HFFc6 (cell line): ENCODE measurements at places on chromosomes 3 and 15.

DNA sequence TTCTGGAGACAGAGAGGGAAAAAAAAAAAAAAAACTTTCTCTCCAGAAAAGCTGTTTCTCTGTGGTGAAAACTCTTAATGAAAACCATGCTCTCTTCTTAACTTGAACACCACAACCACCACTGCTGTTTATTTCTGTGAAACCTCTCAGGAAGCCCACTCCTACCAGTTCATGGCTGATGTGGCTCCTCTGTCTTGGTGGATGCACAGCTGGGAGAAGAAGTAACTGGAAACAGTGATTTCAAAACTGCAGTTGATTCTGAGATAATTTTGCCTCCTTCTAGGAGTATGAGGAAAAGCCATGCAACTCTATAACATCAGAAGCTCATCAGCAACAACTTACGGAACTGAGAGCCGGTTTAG is 40.2 kb upstream of the PYGO1 start:
- DNase-seq: no peak

GRCh38 chr15:80120636-80121035 is 32.2 kb upstream of the FAH start:
- no peak for DNase-seq

DNA sequence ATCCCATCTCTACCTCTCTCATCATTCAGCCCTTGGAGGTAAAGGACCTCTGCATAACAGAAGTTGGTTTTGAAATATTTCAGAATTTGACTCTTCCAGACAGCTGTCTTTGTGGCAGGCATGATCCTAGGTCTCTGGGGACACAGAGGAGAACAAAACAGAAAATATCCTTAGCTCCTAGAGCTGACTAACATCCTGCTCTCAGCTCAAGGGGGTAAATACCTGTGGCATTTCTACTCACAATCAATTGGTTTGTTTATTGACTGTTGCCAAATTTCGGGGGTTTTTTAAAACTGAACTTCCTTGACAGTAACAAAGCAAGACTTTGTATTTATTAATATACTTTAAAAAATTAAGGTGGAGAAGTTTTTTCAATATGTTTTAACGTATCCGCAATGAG is 78.8 kb downstream of the EOMES start:
- no peak for DNase-seq

DNA sequence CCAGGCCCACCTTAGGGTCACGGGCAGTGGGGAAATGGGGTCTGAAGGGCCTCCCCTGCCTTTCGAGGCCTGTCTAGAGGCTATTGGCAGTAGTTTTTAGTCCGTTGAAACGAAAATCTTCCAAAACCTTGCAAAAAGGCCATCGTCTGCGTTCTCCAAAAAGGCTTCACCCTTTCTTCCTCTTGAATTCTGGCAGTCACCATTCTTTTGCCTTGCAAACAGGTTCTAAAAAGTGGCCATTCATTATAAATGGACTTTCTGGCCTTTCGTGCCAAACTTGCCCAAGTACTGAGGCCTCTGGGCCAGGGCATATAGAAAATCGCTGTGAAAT is 367 bp upstream of the TARS3 start:
- no peak for DNase-seq

DNA sequence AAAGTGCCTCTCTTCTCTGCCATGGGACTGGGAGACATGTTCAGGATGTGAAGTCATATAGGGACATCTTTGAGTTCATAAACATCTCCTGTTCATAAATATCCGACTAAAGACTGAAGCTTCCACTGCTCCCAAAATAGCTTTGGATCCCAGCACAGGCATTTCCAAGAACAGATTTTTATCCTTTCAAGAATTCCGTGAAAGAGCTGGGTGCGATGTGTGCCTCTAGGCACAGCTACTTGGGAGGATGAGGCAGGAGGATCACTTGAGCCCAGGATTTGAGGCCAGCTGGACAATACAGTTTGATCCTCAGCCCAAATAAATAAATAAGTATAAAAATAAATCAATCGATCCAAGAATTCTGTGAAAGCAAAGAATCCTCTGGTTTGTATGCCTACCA is 6.7 kb upstream of the ISLR2 start:
- no peak for DNase-seq
